ENCODE measurements at places on chromosomes 2 and 18.
A peak's percentile ranks its signal among the peaks of the same experiment; 100 is the strongest.

DNA sequence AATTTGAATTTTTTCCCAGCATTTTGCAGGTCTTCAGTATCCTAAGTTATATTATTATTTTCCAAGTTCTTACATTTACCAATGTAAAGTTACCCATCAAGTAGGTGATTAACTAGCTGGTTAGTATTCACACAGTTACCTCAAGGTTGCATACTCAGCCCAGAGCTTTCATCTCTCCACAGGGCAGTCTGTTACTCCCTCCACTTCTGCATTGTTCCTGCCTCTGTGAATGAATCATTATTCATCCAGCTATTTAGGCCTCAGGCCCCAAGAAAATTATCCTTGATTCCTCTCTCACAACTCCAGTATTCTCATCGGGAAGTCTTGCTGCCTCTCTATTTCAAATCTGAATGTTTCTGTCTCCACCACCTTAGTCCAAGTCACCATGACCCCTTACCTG lies 92.2 kb downstream of the SMC6 start:
- DNase-seq: no peak

DNA sequence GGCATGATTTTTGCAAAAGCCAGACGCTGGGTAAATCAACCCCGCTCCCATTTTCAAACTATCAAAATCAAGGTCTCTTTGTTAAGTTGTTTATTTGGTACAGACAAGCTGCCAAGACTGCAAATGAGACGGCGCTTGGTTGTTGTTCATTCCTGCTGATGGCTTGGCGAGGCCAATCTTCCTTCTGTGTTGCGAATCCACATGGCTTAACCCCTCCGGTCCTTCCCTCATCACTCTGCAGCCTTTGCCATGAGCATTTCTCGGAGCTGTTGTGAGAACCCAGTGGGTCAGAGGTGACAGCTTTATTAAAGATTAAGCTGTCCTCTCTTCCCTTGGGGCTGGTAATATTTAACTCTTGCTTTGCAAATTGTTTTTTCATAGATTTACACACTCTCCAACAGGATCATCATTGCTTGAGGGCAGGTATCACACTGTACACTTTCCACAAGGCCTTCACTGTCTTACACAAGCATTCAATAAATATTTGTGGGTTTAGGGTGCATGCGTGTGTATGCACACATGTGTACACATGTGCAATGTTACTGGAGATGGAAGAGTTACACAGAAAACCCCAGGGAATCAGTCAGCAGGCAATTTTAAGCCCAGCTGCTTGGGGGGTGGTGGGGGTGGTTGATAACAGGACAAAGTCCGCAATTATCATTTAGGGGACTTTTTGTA lies 27.8 kb upstream of the KCNF1 start:
- no peak for DNase-seq

- no peak for DNase-seq
Observed at GRCh38 chr2:124725187-124725586, 700.1 kb downstream of the CNTNAP5 start.

- DNase-seq: peak; percentile 35
Observed at GRCh38 chr2:37344453-37345361, at the start of gene QPCT. QPCT (plus strand) TSS chr2:37344630; CDS start chr2:37344732, 102 bp downstream.

DNA sequence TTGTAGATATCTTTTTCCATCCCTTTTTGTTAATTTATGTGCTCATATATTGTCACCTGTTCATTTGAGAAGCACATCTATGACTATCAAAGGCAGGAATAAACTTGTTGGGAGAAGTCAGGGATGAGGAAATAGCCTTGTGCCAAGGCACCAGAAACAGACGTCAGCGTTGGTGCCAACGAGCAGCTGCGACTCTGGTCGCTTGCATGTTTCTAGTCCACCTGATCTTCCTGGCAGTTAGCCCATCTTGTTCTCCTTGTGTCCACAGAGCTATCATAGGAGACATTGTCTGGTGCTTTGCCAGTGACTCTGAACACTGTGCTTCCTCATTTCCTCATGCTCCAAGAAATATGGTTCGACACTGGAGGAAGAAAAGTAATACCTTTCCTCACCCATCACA lies 374.4 kb downstream of the PTPRM start:
- peak; percentile 89 for DNase-seq
